ENCODE measurements at places on chromosomes 7 and 10. TPM values are rescaled to one million over a fixed set of nuclear protein-coding genes. Genes with fewer than 3 reads are reported as not detected.
A peak's percentile ranks its signal among the peaks of the same experiment; 100 is the strongest.

LIPA gene
- total RNA-seq: 32.7 TPM

FBXO24 gene
- 1.2 TPM for total RNA-seq

PDZD8 gene
- total RNA-seq: 22.6 TPM

KMT2C gene
- 97.7 TPM for total RNA-seq

GPC2 gene
- total RNA-seq: 5.7 TPM

ZNF282 gene
- total RNA-seq: 26.2 TPM

BCL7B gene
- total RNA-seq: 11.8 TPM

RADIL gene
- total RNA-seq: 7.3 TPM

CFAP70 gene
- 1.8 TPM for total RNA-seq

COL17A1 gene
- total RNA-seq: 130 TPM

GATA3 gene
- total RNA-seq: not detected

UPK3B gene
- 2.2 TPM for total RNA-seq

DNA sequence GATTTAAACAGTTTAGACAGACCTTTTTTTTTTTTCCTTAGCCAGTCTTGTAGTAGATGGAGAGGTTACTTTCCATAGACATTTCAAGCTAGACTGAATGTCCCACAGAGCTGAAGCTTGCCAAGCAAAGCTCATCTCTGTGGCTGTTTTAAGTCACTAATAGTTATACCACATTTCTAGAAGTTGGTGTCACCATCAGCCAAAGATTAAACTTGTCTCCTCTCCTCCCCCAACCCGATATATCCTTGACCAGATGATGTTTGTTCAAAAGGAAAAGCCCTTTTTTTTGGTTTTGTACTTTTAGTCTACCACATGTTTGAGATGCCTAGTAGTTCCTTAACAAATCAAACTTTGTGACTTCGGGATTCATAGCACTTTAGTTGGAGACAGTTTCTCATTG is 66.1 kb downstream of the ADD3 start:
- peak; percentile 13 for DNase-seq

GRCh38 chr7:148916186-148916585 is 32.1 kb upstream of the EZH2 start:
- DNase-seq: no peak

DNA sequence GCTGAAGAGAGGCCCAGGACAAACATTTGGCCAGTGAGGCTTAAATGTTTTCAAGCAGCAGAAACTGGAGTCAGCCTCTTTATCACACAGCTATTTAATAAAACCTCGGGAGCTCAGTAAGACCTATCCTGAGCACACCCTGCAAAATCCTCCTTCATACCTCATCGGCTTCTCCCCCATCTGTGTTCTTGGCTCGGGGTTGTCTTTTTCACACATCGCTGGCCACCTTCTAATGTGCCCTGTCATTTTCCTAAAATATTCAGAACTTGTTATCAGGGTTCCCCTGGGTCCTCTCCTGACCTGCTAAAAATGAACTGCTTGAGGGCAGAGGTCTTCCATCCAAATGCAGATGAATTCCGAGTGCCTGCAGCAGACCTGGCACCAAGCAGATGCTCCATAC is 310.3 kb upstream of the AKR1E2 start:
- DNase-seq: no peak

DNA sequence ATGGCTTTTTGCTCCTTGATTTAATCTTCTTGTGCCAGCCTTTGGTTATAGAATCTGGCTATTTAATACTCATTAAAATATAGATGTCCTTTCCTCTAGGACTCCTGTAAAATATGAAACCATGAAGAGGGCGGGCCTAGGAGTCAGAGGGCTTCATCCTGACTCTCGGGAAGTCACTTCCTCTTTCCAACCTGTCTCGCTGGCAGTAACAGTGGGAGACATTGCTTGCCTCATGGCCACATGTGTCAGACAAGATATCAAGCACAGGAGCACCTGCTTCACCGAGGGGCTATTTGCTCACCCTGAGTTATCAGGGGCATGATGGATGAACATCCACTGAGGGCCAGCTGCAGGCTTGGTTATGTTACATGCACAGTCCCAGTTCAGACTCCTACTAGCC is 31.0 kb downstream of the SLIT1 start:
- DNase-seq: no peak

DNA sequence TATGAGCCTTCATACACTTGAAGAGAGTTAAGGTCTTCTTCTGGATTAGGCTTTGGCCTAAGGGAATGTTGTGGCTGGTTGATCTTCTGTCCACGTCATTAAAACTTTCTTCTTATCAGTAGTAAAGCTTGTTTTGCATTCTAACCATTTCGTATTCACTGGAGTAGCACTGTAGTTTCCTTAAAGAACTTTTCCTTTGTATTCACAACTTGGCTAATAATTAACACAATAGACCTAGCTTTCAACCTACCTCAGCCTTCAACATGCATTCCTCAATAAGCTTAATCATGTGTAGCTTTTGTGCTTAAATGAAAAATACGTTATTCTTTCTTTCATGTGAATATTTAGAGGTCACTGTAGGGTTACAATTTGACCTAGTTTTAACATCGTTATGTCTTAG is 42.8 kb downstream of the AKR1C8 start:
- no peak for DNase-seq

All from tongue (tissue), 3 donors.